Ureter (tissue), 1 donor: ENCODE measurements at places on chromosomes 11 and 22.

- DNase-seq = no peak
Observed at GRCh38 chr11:43936076-43936475, 6.4 kb upstream of the C11orf96 start.

DNA sequence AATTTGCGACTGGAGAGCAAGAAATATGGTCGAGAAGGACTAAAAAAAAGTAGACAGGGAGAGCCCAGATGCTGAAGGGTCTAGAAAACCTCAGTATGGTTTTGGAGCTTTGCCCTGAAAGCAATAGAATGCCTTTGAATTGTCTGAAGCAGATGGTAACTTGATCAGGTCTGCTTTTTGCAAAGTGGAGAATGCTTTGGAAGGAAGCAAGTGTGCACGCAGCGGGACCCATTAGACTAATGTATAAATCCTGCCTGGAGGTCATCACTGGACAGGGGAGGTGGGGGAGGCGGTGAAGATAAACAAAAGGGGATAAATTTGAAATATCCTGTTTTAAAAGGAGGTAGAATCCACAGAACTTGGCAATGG lies 757 bp upstream of the HINFP start:
- DNase-seq = no peak

DNA sequence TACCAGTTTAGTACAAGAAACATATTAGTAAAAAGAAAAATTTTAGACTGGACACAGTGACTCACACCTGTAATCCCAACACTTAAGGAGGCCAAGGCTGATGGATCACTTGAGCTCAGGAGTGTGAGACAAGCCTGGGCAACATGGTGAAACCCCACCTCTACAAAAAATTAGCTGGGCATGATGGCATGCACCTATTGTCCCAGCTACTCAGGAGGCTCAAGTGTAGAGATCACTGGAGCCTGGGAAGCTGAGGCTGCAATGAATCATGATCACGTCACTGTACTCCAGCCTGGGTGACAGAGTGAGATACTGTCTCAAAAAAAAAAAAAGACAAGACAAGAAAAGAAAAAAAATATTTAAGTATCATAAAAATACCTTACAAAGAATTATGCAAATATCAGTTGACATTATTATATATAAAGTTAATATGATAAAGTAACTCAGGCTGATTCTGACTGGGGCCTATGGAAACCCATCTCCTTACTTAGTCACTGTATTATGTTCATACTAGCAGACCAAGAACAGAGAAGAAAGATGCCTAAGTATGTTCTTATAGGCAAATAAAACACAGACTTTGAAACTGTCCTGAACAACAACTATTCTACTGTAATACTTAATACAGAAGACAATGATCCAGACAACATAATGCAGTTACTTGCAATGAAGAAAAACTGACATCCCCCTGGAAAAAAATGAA lies 27.3 kb downstream of the FAM168A start:
- DNase-seq = no peak

DNA sequence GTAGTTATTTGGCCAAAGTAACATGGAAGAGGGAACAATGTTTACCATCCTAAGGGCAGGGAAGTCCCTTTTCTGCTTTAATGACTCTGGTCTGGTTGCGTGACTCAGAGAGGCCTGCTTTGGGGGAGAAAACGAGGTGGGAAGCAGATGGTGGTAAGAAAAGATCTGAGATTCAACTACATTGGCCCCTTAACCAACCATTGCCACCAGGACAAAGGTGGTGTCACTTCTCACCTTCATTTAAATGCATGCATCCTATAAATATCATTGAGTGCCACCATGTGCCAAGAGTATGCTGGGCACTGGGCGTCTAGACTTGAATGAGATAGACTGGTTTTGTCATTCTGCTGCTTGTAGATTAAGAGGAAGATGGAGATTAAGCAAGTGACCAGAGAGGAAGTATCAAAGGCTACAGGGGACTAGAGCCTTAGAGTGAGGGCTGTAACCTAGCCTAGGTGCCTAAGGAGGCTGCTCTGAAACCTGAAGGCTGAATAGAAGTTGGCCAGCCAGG lies 3.6 kb upstream of the SORL1 start:
- DNase-seq = no peak

GRCh38 chr22:36056980-36057379 lies 28.4 kb upstream of the RBFOX2 start:
- DNase-seq = no peak

DNA sequence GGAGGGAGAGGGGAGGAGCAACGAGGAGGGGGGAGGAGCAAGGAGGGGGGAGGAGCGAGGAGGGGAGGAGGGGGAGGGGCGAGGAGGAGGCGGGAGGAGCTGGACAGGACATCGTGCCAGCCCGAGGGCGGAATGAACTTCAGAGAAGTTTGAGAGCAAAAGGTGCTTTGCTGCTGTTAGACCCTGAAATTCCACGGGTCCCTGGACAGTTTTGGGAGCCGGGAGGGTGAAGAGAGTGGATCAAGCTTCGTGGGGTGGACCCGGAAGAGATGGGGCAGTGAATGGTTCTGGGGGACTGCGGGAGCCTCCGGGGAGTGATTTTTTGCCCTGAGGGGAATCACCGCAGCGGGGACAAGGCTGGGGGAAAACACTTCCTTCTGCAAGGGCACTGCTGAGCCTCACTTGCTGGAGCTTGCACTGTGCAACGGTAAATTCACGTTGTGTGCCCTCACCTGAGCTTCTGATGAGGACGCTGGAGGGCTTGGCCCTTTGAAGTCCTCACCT lies 10.7 kb upstream of the NLRP6 start:
- DNase-seq = no peak
